NCI-H82 (cell line): ENCODE measurements at places on chromosomes 5 and 9.

DNA sequence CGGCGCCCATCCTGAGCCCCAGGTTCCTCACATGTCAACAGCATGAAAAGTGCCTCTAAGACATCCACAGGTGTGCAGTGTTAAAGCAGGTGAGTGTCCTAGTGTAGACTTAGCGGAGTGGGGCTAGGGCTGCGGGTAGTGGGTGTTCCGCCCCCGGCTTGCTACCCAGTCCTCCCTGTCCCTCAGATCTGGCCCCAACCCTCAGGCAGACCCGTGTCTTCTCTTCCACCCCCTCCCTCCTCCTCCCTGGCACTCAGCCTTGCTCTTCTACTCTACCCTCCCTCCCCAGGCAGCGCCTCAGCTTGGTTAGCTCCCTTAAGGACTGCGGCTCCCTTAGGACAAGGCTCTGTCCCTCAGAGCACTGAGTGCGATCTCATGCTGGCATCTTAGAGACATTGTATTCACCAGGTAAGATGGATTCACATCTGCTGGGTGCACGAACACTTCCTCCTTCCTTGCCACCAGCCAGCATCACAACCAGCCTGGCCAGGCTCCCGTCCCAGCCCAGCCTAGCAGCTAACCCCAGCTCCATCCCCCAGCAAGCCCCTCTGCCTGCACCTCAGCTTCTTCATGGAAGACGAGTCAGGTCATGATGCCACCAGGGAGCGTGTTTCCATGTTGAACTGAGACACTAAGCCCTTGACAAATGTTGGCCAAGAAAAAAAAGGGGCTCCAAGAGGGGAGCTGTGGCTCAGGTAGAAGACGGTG, 46.8 kb downstream of the NSUN2 start:
- no peak for DNase-seq

- no peak for DNase-seq
Measured at GRCh38 chr9:35741740-35742139, 7.3 kb downstream of the GBA2 start.

DNA sequence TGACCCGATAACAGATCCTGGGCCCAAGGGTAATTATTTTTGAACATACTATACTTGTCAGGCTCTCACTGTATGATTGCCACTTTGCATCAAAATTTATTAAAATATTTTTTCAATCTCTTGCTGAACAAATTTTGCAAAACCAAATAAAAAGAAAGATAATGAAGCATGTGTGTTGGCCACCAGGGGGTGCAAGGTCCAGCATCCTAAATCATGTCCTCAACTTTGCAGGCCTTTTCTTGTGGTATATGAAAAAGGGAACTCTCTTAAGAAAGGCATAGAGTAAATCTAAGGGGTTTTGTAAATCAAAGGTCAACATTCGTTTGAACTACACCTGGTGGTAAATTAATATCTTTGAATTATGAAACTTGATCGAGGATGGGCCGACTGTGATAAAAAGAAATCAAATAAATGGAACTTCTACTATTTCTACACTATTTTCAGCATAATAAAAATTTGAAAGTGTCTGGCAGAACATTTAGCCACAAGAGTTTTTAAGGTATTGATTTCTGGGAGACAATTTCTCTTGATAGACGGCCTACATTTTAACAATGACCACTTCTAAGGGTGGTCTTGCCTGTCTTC, 676.5 kb downstream of the DMRTA1 start:
- peak; percentile 53 for DNase-seq

DNA sequence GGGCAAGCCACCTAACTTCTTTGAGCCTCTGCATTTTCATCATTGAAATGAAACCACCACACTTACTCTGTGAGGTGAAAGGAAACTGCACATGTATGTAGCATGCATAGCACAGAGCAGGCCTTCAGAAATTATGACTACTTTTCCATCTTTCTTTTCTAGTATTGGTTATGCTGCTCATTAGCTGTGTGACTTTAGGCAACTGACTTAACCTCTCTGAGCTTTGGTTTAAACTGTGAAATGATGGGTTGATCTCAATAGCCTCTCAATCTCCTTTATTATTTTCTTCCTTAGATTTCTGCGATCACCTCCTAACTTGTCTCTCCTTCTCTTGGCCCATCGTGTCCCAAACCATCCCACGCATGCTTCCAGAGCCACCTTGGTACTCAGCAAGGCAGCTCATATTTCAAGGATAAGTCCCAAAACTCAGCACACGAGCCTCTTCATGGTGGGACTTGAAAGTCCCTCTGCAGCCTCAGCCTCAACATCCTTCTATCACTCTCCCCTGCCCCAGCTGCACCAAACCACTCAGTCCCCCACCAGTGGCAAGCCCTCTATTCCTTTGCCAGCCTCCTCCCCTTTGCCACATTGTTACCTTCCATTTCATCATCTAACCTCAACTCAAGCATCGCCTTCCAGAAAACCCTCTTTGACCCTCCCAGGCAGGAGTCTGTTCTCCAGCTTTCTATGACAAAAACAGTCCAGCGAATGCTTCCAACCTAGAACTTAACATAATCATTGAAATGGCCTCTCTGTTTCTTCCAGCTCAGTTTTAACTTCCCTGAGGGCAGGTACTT, 60.3 kb upstream of the DNAH5 start:
- DNase-seq = no peak

DNA sequence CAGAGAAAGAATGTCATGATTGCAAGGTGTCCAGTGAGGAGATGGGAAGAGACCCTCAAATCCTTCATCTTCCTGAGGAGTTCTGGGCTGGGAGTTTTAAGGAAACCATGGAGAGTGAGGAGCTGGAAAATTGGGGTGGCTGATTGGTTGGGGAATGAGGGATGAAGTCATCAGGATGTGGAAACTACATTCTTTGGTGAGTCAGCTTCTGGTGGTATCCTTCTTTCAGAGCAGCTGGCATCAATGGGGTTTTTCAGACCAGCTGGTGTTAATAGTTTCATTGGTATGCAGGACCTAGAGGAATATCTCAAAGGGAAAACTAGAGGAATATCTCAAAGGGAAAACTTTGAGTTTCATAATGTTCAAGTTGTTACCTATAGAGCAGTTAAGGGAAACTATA, 45.2 kb downstream of the RNF180 start:
- DNase-seq = no peak

- no peak for DNase-seq
Measured at GRCh38 chr9:111815285-111816070, 20.7 kb upstream of the SHOC1 start.

GRCh38 chr9:116623715-116624114, 63.4 kb upstream of the TRIM32 start:
- DNase-seq = no peak

GRCh38 chr5:67315082-67315989, 118.7 kb upstream of the CD180 start:
- DNase-seq = no peak

DNA sequence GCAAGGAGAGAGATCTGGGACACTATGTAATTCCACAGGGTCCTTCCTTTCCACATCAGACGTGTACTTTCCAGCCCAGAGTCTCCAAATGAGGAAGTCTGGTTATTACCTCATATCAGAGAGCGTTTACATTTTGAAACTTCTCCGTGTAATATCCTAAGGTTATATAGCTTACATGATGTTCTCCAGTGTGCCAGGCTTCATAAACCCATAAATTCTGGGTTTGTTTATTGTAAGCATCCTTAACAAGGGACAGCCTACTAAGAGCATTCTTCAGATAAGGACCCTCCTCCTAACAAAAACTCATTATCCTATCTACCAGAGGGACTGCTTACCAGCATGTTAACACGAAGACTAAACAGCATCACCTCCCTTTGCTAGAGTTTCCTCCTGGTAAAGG, 17.9 kb downstream of the SRFBP1 start:
- DNase-seq = no peak

- DNase-seq = peak; percentile 69
Measured at GRCh38 chr5:102545175-102545574, 46.4 kb upstream of the SLCO6A1 start.

- no peak for DNase-seq
Measured at GRCh38 chr9:88291856-88292255, 96.4 kb upstream of the SPIN1 start.

DNA sequence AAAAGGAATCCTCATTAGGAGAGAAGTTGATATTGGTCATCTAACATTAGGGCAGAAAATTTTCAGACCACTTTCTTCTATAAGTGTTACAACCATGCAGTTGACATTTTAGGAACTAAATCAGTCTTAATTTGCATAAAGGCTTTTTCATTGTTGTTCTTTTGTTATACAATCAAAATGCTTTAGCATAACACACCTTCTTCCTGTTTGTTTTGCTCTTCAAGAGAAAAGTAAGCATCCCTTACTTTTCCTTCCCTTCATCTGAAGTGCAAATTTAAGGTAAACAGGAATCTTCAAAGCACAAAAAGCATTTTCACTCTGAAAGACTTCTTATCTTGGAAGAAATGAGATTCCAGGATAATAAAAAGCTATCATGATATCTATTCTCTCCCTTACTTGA, 273.6 kb downstream of the PTPRD start:
- DNase-seq = no peak

DNA sequence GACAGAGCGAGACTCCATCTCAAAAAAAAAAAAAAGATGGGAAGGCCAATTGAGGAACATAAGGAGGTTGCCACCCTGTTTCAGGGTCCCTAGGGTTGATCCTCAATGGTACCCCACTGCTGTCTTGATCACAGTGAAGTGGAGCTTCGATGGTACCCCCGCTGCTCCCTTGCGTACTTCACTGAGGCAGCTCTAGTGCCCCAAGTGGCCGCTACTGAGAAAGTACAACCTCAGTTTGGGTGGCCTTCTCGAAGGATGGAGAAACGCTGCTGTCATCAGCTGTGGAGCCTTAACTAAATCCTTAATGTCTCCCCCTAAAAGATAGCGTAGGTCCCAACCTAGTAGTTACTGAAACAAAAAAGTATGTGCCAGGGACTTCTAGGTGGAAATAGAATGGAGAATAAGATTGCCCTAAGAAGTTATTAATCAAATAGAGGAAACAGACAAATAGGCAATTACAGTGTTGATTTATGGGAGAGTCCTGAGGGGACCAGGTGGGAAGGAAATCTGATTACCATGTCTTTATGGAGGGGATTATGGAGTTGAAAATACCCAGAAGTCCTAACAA, 6.3 kb downstream of the TESK1 start:
- DNase-seq = peak; percentile 75

DNA sequence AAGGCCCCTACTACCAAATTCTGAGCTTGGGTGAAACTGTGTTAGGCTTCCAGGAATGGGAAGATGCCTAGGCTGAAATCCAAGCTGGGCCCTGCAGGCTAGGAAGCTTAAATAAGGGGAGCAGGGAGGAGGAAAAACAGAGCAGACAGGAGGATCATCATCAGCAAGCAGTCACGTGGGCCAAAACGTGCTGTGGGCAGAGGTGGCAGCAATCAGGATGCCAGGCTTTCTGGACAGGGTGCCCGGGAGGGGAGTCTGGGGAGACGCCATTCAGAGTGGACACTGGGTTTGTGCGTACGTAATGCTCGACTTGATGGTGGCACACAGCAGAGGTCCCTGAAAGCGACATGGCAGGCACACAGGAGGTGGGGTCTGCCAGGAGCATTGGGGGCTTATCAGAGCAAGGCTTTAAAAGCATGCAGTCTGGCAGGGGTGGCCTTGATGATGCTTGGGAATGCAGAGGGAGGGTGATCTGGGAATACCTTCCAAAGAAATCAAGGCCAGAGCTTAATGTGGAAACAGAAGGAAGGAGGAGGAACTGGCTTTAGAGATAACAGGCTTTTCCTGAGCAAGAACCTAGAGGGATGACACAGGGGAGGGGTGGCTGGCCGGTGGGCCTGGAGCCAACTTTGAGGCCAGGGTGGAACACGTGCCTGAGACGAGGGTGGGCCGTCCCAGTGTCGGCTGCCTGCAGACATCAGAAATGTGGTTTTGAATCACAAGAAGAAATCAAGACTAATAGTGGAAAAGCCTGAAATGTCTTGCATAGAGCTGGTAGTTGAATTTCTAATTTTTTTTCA, 212.5 kb downstream of the GADD45G start:
- DNase-seq = peak; percentile 30

GRCh38 chr9:104094534-104095015, 466 bp downstream of the SMC2 start:
- DNase-seq = no peak

DNA sequence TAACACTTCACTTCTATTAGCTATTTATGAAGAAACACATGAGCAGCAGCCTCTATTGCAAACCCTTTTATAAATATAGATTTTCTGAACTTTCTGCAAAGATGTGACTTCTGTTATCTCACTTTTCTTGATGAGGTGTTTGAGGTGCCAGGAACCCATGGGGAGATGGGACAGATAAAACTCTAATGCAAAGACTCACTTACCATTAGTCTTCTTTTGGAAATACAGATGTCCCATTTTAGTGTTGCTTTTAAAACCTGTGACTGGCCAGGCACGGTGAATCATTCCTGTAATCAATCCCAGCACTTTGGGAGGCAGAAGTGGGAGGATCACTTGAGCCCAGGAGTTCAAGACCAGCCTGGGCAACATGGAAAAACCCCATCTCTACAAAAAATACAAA, 171.3 kb upstream of the GAS1 start:
- DNase-seq = no peak

DNA sequence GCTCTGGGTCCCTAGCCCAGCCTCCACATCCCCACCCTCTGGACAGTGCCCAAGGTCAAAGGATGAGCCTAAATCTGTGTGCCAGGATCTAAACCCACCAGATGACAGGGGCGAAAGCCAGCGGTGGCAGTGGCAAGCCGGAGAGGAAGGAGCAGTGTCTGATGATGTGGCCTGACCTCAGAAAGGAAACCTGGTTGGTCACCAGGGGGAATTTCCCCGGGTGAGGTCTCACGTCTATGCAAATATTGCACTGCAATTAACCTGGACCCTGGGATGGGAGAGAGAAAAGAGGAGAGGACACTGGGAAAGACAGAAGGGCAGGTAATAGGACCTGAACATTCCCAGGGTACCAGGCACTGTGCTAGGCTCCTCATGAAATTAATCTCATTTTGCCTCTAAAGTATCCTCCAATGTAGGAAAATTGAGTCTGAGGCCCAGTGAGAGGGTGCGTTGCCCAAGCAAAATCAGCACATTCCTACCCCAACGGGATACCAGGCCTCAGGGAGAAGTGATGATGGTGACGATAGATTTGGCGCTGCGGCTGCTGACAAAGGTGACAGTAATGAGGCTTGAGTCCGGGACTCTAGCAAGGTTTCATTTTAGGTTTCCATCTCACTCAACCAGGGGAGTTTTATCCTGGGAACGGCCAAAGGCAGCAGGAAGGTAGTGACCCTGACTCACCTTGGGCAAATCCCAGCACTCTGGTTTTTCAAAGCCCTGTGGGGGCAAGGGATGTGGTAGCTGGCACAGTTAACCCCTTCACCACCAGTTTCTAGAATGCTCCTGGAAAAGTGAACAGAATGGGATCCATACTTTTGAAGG, 13.4 kb upstream of the TNIP1 start:
- no peak for DNase-seq

DNA sequence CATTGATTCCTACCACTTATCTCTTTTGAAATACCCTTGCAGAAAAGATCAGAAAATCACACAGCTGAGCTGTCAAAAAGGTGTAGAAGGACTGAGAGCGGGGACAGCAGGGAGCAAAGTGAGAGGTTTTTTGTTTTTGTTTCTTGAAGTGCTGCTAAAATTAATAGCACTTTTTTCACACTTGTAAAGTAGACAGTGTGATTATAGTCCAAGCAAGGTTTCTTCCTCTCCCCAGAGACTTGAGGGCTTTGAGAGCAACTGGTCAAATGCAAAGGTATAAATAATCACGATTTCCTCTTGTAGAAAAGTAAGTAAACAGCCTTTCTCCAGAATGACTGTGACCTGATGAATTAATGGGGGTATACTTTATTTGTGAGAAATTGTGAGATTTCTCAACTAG, 326.9 kb downstream of the ZNF608 start:
- no peak for DNase-seq

GRCh38 chr5:6804766-6805501, 91.7 kb downstream of the TENT4A start:
- DNase-seq = no peak
